ENCODE measurements at places on chromosomes 1 and 21.
A peak's percentile ranks its signal among the peaks of the same experiment; 100 is the strongest.

GRCh38 chr1:93712741-93713140 is 31.1 kb upstream of the BCAR3 start:
- H3K36me3 ChIP-seq = no peaks in the 10 kb centered on the region
- no peak overlapping the region for H3K4me3 ChIP-seq
- H3K4me1 ChIP-seq = peaks cover 17% of the 10 kb centered on the region
- DNase-seq = no peak
- H3K27me3 ChIP-seq = no peaks in the 10 kb centered on the region

- no peak for DNase-seq
- H3K4me1 ChIP-seq = no peaks in the 10 kb centered on the region
- peak overlapping the region; percentile 59 for H3K27ac ChIP-seq
- no peaks in the 10 kb centered on the region for H3K36me3 ChIP-seq
Measured at GRCh38 chr1:28913786-28914227, 562 bp upstream of the EPB41 start.

- no peaks in the 10 kb centered on the region for H3K27me3 ChIP-seq
- no peak overlapping the region for H3K4me3 ChIP-seq
- H3K4me1 ChIP-seq = no peaks in the 10 kb centered on the region
- H3K27ac ChIP-seq = no peak overlapping the region
Measured at GRCh38 chr1:180773210-180773865, 139.4 kb upstream of the KIAA1614 start.

- H3K36me3 ChIP-seq = no peaks in the 10 kb centered on the region
- no peak overlapping the region for H3K27ac ChIP-seq
- H3K4me3 ChIP-seq = no peak overlapping the region
- DNase-seq = no peak
- H3K27me3 ChIP-seq = no peaks in the 10 kb centered on the region
Measured at GRCh38 chr21:35406635-35407034, 357.5 kb upstream of the RUNX1 start.

DNA sequence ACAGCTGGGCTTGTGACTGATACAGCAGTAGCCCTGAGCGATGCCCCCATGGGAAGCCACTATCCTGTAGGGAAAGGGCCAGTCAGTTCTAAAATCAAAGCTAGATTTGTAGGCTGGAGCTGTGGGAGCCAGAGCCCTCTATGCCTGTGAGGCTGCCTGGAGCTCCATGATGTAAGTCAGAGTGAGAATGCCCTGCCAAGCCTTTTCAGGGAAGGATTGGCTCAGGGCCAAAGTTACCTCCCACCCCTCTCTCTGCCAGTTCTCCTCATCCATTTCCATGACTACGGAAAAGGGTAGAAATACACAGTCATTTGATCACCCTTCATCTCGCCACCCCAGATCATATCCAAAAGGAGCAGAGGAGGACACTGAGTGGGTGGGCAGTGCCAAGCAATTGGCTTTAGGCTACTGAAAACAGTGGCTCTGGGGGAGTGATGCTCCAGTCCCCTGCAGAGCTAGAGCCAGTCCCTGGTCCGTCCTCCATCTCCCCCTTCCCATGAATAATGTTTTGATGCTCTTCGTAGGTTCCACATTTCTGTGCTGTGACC is 59.5 kb upstream of the KCNA3 start:
- no peak for DNase-seq
- H3K27ac ChIP-seq = no peak overlapping the region
- no peaks in the 10 kb centered on the region for H3K36me3 ChIP-seq
- H3K27me3 ChIP-seq = no peaks in the 10 kb centered on the region

- DNase-seq = no peak
- no peaks in the 10 kb centered on the region for H3K36me3 ChIP-seq
- H3K4me1 ChIP-seq = peaks cover 28% of the 10 kb centered on the region
- no peak overlapping the region for H3K27ac ChIP-seq
- no peaks in the 10 kb centered on the region for H3K27me3 ChIP-seq
- H3K4me3 ChIP-seq = no peak overlapping the region
Measured at GRCh38 chr21:33848249-33848953, 67.2 kb downstream of the ATP5PO start.

DNA sequence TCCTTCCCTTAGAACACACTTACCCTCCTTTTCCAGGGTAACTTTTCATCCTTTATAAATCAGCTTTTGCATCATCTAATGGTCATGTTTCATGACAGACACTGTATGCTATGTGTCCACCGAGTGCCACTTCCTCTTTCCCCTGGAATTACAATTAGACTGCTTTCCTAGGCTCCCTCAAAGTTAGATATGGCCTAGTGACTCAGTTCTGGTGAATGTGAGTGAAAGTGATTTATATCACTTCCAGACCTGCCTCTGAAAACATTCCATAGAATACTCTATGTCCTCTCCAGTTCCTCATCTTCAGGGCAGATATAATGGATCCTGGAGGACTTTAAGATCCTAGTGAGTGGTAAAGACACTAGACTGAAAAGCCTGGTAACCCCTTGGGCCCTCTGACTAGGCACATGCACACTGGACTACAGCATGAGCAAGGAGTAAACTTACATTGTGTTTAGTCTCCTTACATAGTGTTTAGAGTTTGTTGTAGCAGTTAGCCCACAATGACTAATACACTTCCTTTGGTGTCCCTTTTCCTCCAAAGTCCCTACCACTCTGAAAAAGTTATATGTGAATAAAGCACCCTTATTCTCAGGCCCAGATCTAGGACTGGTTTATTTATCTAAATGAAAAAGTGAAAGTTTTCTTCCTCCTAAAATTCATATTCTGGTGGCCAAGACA is 59.3 kb downstream of the GPR88 start:
- no peak overlapping the region for H3K27ac ChIP-seq
- DNase-seq = no peak
- no peaks in the 10 kb centered on the region for H3K27me3 ChIP-seq
- no peak overlapping the region for H3K4me3 ChIP-seq

- H3K4me3 ChIP-seq = no peak overlapping the region
- H3K27ac ChIP-seq = no peak overlapping the region
- DNase-seq = no peak
- H3K36me3 ChIP-seq = no peaks in the 10 kb centered on the region
- no peaks in the 10 kb centered on the region for H3K4me1 ChIP-seq
Measured at GRCh38 chr1:243258731-243259130, 2.9 kb downstream of the SDCCAG8 start.

- no peak overlapping the region for H3K27ac ChIP-seq
- H3K36me3 ChIP-seq = no peaks in the 10 kb centered on the region
- no peak for DNase-seq
- no peak overlapping the region for H3K4me3 ChIP-seq
- peaks cover 6% of the 10 kb centered on the region for H3K4me1 ChIP-seq
- H3K27me3 ChIP-seq = no peaks in the 10 kb centered on the region
Measured at GRCh38 chr1:150513351-150513791, 2.2 kb upstream of the FALEC start.

DNA sequence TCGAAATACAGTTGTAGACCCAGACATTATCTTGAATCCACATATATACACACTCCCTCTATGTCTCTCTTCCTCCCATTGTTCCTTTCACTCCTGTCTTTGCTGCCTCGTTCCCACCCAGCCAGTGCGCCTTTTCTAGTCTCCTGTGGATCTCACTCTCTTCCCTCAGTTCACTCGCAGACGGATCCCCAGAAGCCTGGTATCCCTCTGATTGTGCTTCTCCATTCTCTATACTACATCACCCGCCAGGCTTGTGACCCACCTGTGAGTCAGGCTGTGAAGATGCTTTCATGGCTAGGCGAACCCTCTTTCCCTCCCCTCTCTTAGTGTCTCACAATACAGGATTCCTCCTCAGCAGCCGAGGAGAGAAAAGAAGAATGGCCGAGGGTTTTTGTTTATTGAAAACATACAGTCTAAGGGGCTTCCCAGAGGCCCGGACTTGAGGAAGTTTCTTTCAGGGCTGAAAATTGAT is 1.5 kb downstream of the HCN3 start:
- H3K27ac ChIP-seq = no peak overlapping the region
- no peak overlapping the region for H3K4me3 ChIP-seq
- no peaks in the 10 kb centered on the region for H3K36me3 ChIP-seq
- no peaks in the 10 kb centered on the region for H3K27me3 ChIP-seq
- no peak for DNase-seq
- H3K4me1 ChIP-seq = no peaks in the 10 kb centered on the region

- H3K27me3 ChIP-seq = no peaks in the 10 kb centered on the region
- no peaks in the 10 kb centered on the region for H3K36me3 ChIP-seq
- no peak overlapping the region for H3K4me3 ChIP-seq
- no peak for DNase-seq
Measured at GRCh38 chr1:219555806-219556205, 57.1 kb downstream of the ZC3H11B start.

- H3K27ac ChIP-seq = no peak overlapping the region
- DNase-seq = no peak
- peaks cover 6% of the 10 kb centered on the region for H3K4me1 ChIP-seq
- no peaks in the 10 kb centered on the region for H3K36me3 ChIP-seq
- no peak overlapping the region for H3K4me3 ChIP-seq
Measured at GRCh38 chr1:183218027-183218618, 32.1 kb downstream of the LAMC2 start.

DNA sequence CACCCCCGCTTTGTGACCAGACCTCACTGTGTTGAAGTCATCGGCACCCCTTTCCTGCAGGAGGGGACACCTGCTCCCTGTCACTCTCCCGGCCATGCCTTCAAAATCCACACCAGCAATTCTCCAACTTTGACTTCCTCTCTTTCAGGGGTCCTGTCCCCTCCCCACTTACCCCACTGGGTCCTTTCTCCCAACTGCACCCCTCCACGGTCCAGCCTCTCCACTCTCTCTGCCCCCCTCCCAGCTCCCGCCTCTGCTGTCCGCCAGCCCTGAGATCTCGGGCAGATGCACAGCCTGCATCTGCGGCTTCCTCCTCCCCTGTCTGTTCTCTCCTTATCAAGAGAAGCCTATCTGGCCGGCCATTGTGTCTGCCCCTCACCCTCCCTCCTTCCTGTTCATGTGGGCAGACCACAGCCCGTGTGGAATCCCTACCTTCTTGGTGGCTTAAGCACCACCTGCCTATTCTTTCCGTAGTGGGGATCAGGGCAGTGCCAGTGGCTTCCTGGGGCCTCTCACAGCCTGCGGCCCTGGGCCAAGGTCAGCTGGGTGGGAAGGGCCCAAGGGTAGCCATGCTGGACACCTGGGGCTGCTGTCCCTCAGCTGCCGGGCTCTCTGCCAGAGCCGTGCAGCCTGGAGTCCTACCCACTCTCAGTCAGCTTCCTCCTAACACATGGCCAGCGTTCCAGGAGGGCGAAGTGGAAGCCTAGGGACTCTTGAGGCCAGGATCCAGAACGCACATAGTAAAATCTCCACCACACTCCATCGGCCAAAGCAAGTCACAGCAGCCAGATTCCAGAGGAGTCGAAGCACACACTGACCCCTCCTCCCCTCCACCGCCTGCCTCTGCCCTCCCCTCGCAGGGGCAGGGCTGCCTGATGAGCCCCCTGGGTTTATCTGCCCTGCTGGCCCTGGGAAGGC is 5.1 kb upstream of the HES4 start:
- H3K36me3 ChIP-seq = no peaks in the 10 kb centered on the region
- H3K4me3 ChIP-seq = no peak overlapping the region
- DNase-seq = no peak

DNA sequence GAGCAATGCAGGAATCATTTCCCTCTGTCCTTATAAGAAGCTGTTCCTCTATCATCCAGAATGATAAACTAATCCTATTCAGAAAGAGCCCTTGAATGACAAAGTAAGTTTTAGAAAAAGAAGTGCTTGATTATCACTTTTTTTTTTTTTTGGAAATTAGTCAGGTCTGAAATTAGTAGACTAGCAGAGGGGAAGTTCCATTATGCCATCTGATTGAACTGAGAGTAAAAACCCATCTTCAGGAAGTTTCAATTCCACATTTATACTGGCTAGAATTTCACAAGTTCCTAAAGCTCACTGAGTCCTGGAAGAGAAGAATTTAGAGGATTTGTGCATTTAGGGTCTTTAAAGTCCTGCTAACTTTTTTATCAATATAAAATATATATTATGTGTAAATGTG is 128.8 kb upstream of the COA6 start:
- no peaks in the 10 kb centered on the region for H3K36me3 ChIP-seq
- H3K4me1 ChIP-seq = no peaks in the 10 kb centered on the region
- H3K4me3 ChIP-seq = no peak overlapping the region
- H3K27me3 ChIP-seq = no peaks in the 10 kb centered on the region

GRCh38 chr1:178552856-178553255 is 39.9 kb downstream of the TEX35 start:
- no peaks in the 10 kb centered on the region for H3K27me3 ChIP-seq
- no peak overlapping the region for H3K27ac ChIP-seq
- no peak for DNase-seq
- H3K4me3 ChIP-seq = no peak overlapping the region

DNA sequence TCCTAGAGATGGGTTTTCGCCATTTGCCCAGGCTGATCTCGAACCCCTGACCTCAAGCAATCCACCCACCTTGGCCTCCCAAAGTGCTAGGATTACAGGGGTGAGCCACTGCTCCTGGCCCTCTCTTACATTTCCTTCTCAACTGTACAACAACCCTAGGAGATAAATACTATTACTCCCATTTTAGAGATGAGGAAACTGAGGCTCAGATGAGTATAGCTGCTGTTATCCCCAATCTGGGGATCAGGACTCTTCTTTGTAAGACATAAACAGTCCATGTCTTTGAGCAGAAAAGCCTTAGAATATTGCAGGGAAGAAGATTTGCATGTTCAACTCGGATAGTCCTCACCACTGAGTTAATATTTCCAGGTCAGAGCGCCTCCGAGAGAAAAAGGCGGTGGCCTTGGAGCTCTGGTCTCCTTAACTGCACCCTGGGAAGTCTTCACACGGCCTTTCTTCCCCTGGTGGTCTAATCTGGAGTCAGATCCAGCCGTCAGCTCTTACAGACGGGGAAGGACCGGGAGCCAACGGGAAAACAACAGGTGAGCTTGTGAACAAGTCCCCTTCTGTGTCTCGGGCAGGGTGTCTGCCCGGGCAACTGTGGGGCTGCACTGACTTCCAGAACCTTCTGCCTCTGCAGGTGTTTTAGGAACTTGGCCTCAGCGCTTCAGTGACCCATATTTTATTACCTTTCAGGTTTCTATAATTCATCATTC is 5.9 kb upstream of the OLIG1 start:
- H3K4me1 ChIP-seq = no peaks in the 10 kb centered on the region
- no peaks in the 10 kb centered on the region for H3K27me3 ChIP-seq
- H3K36me3 ChIP-seq = no peaks in the 10 kb centered on the region
- no peak overlapping the region for H3K4me3 ChIP-seq
- no peak overlapping the region for H3K27ac ChIP-seq
- DNase-seq = no peak

DNA sequence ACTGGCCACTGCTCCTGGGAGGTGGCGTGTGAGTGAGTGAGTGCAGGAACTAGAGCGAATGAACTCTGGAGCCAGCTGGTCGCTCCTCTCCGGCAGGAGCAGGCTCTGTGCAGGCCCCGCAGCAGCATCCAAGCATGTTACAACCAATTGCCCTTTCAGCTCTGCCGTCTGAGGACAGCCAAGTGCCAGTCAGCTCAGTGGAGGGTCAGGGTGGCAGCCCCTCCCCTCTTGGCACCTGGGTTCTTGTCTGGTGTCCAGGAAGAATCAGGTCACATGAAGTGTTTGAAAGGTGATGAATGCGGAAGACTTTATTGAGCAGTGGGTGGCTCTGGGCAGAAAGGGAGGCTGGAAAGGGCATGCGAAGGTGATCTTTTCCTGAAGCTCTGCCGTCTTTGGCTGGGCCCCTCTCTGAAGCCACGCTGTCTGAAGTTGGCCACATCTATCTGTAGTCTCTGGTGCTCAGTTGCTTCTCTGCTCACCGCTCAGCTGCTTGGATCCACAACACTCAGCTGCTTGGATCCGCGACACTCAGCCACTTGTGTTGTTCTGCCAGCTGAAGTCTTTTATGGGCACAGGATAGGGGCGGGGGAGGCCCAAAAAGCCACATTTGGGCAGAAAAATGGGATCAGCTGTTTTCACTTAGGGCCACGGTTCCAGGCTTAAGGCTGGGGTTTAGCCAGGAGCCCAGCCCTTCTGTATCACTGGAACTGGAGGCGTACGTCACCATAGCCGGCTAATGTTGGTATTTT is 139.8 kb downstream of the ADSS2 start:
- H3K4me1 ChIP-seq = no peaks in the 10 kb centered on the region
- DNase-seq = no peak
- no peak overlapping the region for H3K4me3 ChIP-seq
- H3K36me3 ChIP-seq = no peaks in the 10 kb centered on the region
- H3K27ac ChIP-seq = no peak overlapping the region
